Neuronal stem cell (in vitro differentiated cells): ENCODE measurements at places on chromosomes 3 and 15.

DNA sequence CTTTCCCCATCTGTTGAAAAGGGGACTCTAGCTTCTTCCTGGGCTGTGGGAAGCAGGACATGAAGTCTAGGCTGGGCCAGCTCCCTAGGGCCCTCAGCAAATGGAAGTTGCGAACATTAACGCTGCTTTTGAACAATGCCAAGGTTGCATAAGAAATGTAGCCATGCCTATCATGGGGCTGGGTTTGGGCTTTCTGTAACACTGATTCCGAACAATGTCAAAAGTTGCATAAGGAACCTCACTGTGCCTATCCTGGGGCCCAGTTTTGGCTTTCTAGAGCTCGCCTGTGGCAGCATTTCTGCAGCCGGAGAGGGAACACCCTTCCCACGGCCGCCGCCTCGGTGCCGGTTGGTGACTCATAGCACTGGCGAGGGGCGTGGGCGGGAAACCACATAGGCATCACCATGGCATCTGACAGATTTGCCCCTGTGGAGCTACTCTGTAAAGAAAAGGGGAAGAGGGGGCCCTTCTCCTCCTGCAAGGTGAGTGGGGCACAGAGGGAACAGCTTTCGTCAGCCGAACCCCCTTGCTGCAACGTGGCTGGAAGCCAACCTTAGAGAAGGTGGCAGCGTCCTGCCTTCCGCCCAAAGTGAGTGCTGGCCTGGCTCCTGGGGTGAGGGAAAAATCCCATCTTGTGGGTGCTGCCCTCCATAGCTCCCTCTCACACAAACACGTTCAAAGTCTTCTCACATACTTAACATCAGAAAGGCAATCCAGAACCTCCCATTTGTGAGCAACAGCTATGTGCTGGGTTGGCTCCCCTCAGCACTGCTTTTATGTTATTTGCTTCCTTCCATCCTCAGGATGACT is 46.6 kb upstream of the ATP2B2 start:
- DNase-seq, result no peak

- DNase-seq, result no peak
Measured at GRCh38 chr3:194482196-194482593, 4.6 kb downstream of the ATP13A3 start.

- no peak for DNase-seq
Measured at GRCh38 chr3:19107719-19108118, 40.6 kb upstream of the KCNH8 start.

- DNase-seq, result no peak
Measured at GRCh38 chr3:71497367-71497897, 86.1 kb downstream of the FOXP1 start.

GRCh38 chr15:75335705-75336355 is at the start of gene COMMD4:
Gene COMMD4, plus strand, starts transcription at chr15:75336063. Its CDS starts 27 bp downstream, at chr15:75336090.
- peak; percentile 94 for DNase-seq

GRCh38 chr3:121941592-121941991 is 47.4 kb downstream of the SLC15A2 start:
- no peak for DNase-seq

GRCh38 chr15:36271048-36271447 is 308.4 kb upstream of the CDIN1 start:
- DNase-seq, result peak; percentile 56

GRCh38 chr15:34608517-34608916 is 25.1 kb upstream of the GOLGA8B start:
- no peak for DNase-seq

DNA sequence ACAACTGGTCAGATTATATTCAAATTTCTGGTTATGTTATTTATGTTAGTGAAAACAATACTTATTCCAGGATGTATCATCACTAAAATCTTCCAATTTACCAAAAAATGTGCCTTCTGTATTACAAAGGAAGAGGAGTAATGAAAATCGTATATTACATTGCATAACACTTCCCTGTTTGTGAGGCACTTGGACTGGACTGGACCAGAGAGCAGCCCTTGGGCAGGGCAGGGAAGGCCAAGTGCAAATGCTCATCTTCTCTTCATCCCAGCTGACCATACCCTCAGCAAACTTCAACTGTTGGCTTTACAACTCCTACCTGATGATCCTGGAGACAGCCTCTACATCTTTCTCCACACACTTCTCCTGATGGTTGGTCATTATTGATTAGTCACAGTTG is 285.7 kb upstream of the MME start:
- no peak for DNase-seq

DNA sequence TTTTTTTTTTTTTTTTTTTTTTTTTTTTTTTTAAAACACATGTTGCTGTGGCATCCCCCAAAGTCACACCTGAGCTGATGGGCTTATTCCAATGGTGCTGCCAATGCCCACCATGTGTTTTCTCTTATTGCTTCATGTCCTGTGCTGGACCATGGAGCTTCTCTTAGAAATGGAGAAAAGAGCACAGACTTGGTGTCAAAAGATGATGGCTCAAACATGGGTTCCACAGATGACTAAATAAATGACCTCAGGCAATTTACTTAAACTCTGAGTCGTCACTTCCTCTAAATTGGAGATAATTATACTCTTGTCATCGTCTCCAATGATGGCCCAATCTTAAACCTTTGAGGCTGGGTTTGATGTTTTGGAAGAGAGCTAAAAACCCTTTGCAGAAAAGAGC is 28.1 kb downstream of the CHST2 start:
- DNase-seq, result no peak
